PC-3 (cell line): ENCODE measurements at places on chromosomes 2 and 18. TPM values are rescaled to one million over a fixed set of nuclear protein-coding genes. Genes with fewer than 3 reads are reported as not detected.

DNA sequence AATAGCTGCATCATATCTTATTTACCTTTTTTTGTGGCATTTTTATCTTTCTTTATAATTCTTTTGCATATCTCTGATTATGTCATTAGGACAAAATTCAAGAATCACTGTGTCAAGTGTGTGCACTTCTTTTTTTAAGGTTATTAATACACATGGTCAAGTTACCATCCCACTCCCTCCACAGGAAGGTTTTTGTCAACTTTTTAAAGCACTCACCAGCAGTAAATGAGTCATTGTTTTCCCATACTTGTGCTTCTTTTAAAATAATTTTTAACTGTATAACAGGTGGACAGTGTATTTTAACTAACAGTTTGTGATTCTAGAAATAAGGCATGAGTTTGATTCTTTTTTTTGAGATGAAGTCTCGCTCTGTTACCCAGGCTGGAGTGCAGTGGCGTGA is 45.7 kb upstream of the FAM171B start:
- no peak overlapping the region for H3K4me3 ChIP-seq
- no peaks in the 10 kb centered on the region for H3K36me3 ChIP-seq
- H3K27ac ChIP-seq: no peak overlapping the region
- H3K4me1 ChIP-seq: no peaks in the 10 kb centered on the region
- H3K27me3 ChIP-seq: no peaks in the 10 kb centered on the region

DNA sequence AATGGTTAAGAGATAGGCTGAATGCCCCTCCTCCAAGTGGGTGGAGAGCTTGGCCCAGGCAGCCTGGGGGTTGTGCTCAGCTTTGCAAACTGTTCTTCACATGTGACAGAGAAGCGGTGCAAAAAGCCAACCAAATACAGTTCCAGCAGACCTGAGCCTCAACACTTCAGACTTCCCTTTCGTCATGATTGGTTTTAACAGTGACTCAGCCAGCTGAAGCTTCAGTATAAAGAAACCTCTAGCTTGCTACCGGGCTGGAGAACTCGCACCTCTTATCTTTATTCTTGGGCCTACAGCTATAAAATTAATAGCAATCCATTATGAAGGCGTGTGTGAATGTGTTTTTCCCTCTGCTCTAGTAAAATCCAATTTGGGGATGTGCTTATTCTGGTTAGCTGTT is 20.0 kb downstream of the SETBP1 start:
- no peaks in the 10 kb centered on the region for H3K4me1 ChIP-seq
- no peak for DNase-seq
- H3K4me3 ChIP-seq: no peak overlapping the region
- no peak overlapping the region for H3K27ac ChIP-seq

DNA sequence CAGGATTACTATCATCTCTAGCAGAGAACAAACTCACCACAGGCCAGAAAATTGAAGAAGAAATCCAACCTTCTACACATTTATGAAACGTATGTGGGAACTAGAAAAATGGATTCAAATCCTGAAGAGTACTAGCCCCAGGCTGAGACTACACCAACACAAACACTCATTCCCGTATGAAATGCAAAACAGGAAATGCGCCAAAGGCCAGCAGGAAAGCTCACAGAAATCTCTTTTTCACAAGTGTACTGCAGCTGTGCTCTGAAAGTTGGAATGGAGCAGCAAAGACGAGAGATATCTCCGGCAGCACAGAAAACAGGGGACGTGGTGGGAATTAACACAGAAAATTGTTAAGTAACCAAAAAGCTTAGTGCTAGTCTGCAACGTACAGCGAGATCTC is 913.5 kb downstream of the TDRD15 start:
- DNase-seq: no peak
- no peaks in the 10 kb centered on the region for H3K27me3 ChIP-seq
- no peak overlapping the region for H3K27ac ChIP-seq
- H3K4me1 ChIP-seq: no peaks in the 10 kb centered on the region
- H3K4me3 ChIP-seq: no peak overlapping the region
- H3K36me3 ChIP-seq: no peaks in the 10 kb centered on the region

DNA sequence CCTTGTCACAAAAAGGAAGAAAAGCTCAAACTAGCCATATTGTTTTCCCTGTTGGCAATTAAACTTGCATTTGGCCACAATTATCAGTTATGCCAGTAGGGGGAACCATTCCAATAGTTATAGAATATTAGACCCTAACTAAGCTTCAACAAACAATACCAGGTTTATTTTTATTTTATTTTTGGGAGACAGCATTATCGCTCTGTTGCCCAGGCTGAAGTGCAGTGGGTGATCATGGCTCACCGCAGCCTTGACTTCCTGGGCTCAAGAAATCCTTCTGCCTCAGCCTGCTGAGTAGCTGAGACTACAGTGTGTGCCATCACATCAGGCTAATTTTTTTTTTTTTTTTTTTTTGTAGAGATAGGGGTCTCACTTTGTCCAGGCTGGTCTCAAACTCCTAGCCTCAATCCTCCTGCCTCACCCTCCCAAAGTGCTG is 102.1 kb downstream of the ATAD2B start:
- H3K4me1 ChIP-seq: peaks cover 12% of the 10 kb centered on the region; the same call in 1 of the 2 replicates
- no peak overlapping the region for H3K4me3 ChIP-seq
- H3K27me3 ChIP-seq: no peaks in the 10 kb centered on the region
- no peaks in the 10 kb centered on the region for H3K36me3 ChIP-seq
- peak; percentile 82 for DNase-seq

DNA sequence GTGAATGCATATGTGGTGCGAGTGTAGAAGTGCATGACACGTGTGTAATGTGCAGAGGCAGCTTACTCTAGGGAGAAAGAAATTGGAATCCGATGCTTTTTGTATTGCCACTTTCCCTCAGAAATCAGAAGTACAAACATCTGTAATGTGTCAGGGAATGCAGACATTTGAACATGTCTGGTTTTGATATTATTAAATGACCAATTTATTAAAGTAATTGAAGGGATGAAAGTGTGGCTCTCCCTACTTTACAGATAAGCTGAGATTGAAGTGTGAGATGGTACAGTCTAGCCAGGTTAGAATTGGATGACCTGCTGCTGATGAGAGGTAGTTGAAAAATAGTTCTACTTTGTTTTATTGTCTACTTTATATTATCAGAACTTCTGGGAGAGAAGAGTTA is 74.5 kb upstream of the NT5C1B start:
- no peak for DNase-seq
- H3K27me3 ChIP-seq: no peaks in the 10 kb centered on the region
- no peaks in the 10 kb centered on the region for H3K36me3 ChIP-seq
- H3K4me1 ChIP-seq: peaks cover 21% of the 10 kb centered on the region
- no peak overlapping the region for H3K27ac ChIP-seq

- DNase-seq: peak; percentile 80
- peaks cover 23% of the 10 kb centered on the region for H3K4me1 ChIP-seq
- peak overlapping the region; percentile 7; the same call in 1 of the 2 replicates for H3K27ac ChIP-seq
- no peaks in the 10 kb centered on the region for H3K36me3 ChIP-seq
Measured at GRCh38 chr2:189933911-189934399, 128.6 kb downstream of the MSTN start.

DNA sequence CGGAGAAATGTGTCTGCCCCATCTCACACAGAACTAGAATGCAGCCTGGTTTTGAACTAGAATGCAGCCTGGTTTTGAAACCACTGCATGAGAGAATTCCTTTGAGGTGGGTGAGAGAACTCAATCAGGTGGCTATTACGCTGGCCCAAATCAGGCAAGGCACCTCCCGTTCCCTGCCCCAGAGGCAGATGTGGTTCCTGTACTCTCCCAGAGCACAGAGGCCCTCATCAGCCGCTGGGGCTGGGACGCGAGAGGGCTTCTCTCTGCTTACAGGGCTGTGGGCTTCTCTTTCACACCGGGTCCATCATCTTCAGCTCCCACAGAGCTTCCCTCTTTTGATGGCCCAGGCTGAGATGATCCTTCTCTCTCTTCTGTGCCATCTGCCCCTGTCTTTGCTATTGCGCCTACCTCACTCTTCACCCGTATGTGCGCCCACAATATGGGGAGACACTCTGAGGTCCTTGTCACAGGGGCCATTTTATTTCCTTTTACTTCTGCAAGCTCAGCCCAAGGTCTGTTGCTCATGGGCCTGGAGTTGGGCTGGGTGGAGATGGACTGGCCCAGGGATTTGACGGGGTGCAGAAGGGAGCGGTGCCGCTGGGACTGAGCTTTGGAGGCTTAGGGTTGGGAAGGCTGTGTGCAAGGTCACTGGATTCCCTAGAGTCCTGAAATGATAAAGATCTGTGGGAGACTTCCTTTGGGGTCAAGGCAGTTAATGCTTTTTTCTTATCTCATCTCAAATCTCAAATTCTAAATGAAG is 84.4 kb upstream of the HS6ST1 start:
- no peaks in the 10 kb centered on the region for H3K27me3 ChIP-seq
- H3K4me1 ChIP-seq: no peaks in the 10 kb centered on the region
- no peak overlapping the region for H3K4me3 ChIP-seq
- no peak for DNase-seq
- no peaks in the 10 kb centered on the region for H3K36me3 ChIP-seq

GRCh38 chr2:102277202-102277700 is 34.1 kb upstream of the IL1RL1 start:
- no peaks in the 10 kb centered on the region for H3K27me3 ChIP-seq
- H3K36me3 ChIP-seq: no peaks in the 10 kb centered on the region
- H3K4me3 ChIP-seq: no peak overlapping the region
- H3K4me1 ChIP-seq: no peaks in the 10 kb centered on the region
- no peak for DNase-seq

- H3K36me3 ChIP-seq: no peaks in the 10 kb centered on the region
- no peak overlapping the region for H3K4me3 ChIP-seq
- peaks cover 32% of the 10 kb centered on the region for H3K27me3 ChIP-seq
- no peaks in the 10 kb centered on the region for H3K4me1 ChIP-seq
- DNase-seq: no peak
- H3K27ac ChIP-seq: no peak overlapping the region
Measured at GRCh38 chr2:20961858-20962257, 82.0 kb downstream of the APOB start.

DNA sequence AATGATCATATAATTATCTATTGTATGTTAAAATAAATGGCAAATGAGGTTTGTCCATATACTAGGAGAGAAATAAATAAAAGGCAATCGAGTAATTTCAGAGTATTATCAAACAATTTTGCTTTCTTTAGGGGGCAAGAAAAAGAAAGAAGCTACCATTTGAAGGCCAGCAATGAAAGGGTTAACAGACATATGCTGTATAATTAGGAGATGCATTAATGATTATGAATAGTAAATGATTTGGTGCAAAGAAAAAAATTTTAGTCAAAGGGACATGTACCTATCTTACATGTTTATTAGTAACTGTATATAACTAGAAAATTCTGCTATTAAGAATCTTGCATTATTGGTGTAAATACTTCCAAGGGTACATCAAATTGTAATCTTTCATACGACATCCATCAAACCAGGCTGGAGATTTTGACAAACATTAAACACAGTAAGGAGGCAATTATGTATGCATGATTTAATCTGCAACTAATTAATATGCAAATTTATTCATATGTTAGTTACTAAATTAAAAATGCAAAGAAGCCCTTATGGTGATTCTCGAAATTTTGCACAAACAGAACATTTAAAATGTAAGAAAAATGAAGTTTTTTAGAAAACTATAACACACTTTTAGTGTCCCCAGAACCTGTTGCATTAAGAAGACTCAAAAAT is 251.4 kb downstream of the TCF4 start:
- no peak overlapping the region for H3K4me3 ChIP-seq
- no peaks in the 10 kb centered on the region for H3K27me3 ChIP-seq

DNA sequence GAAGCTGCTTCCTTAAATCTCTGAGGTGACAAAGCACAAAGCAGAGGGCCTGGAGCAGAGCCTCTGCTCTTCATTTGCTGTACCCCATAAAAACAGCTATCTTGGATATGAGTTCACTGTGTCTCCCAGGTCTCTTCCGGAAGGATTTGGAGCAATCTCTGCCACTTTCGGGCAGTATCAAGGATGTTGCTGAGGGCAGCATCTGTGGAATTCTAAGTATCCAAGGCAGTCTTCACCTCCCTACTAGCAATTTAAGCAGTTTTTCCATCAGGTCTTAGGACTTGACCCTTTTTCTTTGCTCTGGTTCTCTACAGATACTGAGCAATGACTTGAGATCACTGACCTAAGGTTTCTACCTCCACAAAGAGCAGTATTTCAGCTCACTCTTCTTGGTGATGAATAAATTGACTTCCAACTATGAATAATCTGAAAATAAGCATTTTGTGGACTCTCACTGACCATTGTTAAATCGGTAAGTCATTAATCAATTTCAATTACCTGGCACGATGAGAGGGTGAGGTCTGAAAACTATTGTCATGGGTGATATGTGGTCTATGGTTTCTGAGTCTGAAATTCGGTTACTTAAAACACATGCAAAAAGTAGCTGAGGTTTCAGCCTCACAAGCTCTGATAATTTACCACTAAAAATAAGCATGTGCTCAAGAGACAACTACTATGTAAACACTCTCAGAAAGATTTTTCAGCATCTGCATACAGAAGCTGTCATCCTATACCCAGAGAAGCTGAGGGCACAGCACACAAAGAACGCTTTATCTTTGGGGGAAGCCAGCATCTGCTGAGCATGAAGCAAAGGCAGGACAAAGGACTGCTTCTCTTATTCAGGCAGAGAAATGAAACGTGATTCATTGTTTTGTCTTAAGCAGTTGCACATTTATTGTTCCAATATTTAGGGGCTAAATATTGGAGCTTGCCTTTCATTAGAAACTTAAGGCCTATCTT is 32.1 kb upstream of the SPATS2L start:
- no peak overlapping the region for H3K4me3 ChIP-seq
- no peaks in the 10 kb centered on the region for H3K27me3 ChIP-seq
- H3K36me3 ChIP-seq: no peaks in the 10 kb centered on the region
- DNase-seq: no peak
- H3K4me1 ChIP-seq: peaks cover 10% of the 10 kb centered on the region; the same call in 1 of the 2 replicates

DNA sequence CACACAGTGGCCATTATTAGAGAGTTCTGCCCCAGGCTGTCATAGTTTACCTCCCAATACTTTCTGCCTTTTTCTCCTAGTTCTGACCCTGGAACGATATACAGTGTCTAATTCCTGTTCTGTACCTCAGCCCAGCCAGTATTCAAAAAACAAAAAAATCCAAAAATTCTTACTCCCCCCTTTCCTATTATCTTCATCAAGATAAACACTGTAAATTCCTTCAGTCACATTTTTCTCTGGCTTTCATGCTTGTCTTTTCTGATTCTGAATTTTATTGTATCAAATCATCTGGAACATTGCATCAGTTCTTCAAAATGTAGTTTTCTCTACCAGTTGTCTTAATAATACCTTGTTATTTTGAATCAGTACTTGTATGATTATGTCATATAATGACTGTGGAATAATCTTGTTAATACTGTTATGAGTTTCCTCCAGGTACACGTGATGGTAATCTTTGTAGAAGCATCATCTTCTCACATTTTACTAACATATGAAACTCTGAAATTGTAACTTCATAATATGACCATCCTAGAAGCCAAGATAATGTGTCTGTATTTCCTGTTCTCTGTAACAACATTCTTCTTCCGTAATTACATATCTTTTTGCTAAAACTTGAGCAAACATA is 79.0 kb upstream of the NOSTRIN start:
- no peak for DNase-seq
- peaks cover 15% of the 10 kb centered on the region for H3K4me1 ChIP-seq
- no peaks in the 10 kb centered on the region for H3K36me3 ChIP-seq
- H3K27ac ChIP-seq: no peak overlapping the region

The VAMP8 gene
- 141 and 142 TPM in 2 replicates for total RNA-seq

The MAL gene
- 0.63 and 1.6 TPM in 2 replicates for total RNA-seq

The SCN1A gene
- 0.04 TPM in 1 of 2 replicates, not detected in the other for total RNA-seq

The ASTL gene
- total RNA-seq: not detected in 2 replicates

The PIEZO2 gene
- total RNA-seq: not detected in 2 replicates

The SERPINB13 gene
- not detected in 2 replicates for total RNA-seq

The GAREM2 gene
- total RNA-seq: 1.4 and 1.8 TPM in 2 replicates

The ARHGAP15 gene
- not detected in 2 replicates for total RNA-seq

The COL4A4 gene
- 0.29 and 0.55 TPM in 2 replicates for total RNA-seq

The UGT1A6 gene
- 2.0 and 2.2 TPM in 2 replicates for total RNA-seq

The ADI1 gene
- total RNA-seq: 89.8 and 97.8 TPM in 2 replicates

The INHBB gene
- 223 and 269 TPM in 2 replicates for total RNA-seq
